ENCODE measurements at places on chromosomes 13 and 19.

DNA sequence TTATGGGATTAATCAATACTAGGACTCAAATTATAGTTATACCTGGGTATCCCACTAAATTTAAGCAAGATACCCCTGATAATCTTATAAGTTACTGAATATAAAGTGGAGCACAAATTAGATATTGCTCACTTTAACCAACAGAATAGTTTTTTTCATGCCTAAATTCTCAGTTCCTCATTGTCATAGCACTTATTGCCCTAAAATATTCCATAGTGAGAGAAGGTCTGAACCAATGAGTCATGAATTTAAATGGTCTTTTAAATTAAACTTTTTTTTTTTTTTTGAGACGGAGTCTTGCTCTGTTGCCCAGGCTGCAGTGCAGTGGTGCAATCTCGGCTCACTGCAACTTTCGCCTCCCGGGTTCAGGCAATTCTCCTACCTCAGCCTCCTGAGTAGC lies 42.4 kb downstream of the ZNF136 start:
- no peak for DNase-seq

- DNase-seq = no peak
Measured at GRCh38 chr13:46324976-46325375, 62.1 kb downstream of the RUBCNL start.

DNA sequence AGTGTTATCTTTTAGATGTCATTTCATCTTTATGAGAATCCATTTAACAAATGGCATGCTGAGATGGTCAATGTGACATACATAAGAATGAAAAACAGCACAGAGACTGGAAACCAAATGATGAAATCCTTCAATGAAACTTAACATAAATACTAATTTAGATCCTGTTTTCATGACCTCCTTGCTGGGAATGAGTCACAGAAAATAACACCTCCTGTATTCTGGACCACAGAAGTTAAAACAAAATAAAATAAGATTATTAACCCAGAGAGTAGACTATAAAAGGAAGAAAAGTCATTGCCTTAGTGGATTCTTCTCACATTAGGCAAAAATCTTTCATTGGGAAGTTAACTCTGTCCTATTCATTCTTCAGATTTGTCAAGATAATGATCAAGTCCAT lies 1.6 kb downstream of the DIAPH3 start:
- no peak for DNase-seq

- DNase-seq = no peak
Measured at GRCh38 chr19:30344446-30345425, 27.4 kb upstream of the ZNF536 start.

GRCh38 chr19:40464059-40465024 lies 1.2 kb downstream of the BLVRB start:
- DNase-seq = peak; percentile 99

DNA sequence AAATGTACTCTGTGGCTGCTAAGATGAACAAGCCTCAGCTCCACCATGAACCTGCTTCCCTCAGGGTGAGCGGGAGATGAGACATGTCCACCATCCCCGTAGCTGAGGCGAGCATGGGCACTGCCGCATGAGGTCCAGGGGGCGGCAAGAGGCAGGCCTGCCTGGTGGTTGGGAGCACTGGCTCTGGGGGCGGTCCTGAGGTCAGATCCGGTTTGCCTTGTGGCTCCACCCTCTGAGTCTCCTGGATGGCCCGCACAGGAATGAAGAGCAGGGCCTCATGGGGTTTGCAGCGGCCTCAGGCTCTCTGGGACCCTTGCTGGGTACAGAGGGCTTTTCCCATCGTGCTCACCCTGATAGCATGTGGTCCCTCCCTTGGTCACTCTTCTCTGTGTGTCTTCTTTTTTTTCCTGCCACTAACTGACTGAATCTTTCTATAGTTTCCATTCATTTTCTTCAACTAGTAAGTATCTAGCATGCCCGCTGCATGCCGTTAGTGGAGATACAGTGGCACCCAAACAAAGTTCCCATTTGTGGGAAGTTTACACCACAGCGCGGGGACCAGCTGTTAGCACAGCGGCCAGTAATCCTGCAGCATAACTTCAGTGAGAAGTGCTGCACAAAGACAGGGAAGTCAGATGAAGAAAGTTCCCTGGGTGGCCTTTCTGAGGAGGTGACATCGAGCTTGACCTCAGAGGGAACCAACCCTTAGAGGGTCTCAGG lies 37.3 kb downstream of the CAPN12 start:
- no peak for DNase-seq

DNA sequence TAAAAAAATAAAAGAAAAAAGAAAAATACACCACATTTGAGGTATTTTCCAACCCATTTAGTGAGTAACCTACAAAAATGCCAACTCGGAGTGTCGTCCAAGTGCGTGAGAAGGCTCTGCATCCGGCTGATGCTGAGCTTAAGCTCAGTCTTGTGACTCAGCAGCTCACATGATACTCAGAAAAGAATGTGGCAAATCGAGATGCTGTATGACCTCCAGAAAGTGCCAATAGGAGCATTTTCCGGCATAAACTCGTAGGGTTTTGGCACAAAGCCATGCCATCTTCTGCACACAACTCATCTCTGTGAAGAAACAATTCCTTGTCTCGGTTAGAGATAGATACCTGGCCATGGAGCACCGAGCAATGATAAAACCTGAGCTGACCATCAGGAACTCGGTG lies 58.5 kb downstream of the TRPM4 start:
- DNase-seq = no peak

DNA sequence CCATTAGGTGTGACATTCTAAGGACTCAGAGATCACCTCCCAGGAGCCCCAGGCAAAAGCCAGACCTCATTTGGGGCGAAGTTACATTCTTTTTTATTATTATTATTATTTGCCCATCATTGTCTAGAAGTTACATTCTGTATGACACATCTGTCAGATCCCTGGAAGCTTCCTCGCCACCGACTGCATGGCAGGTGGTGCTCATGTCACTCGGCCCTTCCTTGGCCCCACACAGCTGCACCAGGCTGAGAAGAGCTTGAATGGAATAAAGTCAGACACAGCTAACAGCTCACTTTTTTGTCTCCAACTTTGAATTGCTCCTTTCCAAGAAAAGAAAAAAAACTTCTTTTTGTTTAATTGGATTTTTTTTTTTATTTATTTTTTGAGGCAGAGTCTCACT lies 41.4 kb upstream of the LDLR start:
- no peak for DNase-seq

DNA sequence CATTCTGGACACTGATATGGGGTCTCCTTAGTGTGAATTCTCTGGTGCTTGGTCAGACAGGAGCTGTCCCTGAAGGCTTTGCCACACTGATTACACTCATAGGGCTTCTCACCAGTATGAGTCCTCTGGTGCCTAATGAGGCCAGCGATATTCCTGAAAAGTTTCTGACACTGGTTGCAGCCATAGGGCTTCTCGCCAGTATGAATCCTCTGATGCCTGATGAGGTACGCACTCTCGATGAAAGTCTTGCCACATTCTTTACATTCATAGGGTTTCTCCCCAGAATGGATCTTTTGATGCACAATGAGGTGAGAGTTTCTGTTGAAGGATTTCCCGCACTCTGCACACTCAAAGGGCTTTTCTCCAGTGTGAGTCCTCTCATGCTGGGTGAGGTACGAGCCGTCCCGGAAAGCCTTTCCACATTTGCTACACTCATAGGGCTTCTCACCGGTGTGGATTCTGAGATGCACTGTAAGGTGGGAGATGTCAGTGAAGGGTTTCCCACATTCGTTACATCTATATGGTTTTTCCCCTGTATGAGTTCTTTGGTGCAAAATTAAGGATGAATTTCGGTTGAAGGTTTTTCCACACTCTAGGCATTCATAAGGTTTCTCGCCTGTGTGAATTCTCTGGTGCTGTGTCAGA lies 22.4 kb downstream of the ZNF329 start:
- no peak for DNase-seq

DNA sequence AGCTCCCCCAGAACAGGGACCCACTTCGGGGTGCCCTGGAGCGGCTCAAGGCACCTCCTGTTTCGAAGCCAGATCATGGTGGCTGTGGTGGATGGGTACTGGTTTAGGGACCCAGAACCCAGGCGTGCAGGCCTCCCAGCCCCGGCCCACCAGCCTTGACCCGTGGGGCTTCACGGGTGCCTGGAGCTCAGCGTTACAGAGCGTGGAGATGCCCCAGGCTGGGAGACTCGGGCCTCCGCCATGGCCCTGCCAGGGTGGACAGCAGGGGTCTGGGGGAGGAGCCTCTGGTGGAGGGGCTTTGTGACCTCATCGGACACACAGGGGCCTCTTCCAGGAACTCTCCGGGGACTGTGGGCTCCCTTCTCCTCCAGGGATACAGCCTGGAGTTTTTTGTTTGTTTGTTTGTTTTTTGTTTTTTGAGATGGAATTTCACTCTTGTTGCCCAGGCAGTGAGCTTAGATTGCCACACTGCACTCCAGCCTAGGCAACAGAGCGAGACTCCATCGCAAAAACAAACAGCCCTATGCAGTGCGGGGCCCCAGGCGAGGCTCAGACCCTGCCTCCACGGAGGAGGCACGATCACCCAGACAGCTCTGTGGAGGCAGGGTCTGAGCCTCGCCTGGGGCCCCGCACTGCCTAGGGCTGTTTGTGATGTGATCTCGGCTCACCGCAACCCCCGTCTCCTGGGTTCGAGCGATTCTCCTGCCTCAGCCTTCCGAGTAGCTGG lies at the start of gene GARIN5B:
GARIN5B (minus strand) TSS at position 271 of the 727 bp plus-strand sequence; CDS start at position 77, 194 bp downstream.
- DNase-seq = no peak

DNA sequence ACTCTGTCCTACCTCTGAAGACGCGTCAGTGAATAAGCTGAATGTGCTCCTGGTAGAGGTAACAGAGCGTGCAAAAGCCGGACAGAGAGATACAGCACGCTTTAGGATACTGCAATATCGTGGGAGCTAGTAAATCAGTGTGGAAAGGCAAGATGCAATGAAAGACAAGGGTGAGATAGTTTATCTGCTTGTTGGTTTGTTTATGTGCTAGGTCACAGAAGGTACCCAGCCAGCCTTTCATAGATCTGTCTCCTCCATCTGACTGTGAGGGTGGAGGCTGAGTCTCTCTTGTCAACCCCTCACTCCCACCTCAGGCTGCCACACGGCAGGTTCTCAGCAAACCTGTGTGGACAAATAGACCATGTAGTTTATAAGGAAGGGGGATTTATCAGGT lies 904 bp upstream of the GIPC1 start:
- no peak for DNase-seq

DNA sequence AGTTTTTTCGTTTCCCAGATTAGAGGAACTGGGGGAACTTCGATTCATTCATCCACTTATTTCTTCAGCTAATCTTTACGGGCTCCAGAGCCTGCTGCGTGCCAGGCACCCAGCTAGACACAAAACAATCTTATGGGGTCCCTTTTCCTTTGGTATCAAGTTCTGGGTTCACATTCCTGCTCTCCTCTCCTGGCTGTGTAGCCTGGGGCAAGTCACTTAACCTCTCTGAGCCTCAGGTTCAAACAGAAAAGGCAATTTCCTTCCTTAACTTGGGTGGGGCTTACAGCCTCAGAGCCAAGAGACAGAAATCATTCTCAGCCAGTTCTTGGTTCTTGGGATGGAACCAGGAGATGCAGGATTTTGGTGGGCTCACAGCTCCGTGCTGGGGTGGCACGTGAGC lies 5.9 kb downstream of the SHD start:
- no peak for DNase-seq

DNA sequence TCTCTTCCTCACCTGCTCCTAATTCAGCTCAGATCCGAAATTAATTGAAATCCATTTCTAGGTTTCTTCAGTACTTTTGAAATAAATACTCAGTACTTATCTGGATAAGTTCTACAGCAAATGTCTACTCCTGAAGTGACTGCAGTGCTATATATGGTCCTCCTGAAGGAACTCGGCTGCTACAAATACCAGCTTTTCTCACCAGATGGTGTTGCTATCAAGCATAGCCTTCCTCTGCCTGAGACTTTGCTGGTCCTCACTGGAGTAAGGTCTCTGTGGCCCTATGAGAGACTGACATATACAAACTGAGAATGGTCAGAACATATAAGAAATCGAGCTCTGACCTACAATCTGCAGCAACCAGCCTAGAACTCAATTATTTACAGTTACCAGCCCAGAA lies 161.6 kb downstream of the NDFIP2 start:
- no peak for DNase-seq

- no peak for DNase-seq
Measured at GRCh38 chr19:46861691-46862502, 1.1 kb downstream of the ARHGAP35 start.

GRCh38 chr19:54918499-54918898 lies 12.6 kb downstream of the NCR1 start:
- DNase-seq = no peak

DNA sequence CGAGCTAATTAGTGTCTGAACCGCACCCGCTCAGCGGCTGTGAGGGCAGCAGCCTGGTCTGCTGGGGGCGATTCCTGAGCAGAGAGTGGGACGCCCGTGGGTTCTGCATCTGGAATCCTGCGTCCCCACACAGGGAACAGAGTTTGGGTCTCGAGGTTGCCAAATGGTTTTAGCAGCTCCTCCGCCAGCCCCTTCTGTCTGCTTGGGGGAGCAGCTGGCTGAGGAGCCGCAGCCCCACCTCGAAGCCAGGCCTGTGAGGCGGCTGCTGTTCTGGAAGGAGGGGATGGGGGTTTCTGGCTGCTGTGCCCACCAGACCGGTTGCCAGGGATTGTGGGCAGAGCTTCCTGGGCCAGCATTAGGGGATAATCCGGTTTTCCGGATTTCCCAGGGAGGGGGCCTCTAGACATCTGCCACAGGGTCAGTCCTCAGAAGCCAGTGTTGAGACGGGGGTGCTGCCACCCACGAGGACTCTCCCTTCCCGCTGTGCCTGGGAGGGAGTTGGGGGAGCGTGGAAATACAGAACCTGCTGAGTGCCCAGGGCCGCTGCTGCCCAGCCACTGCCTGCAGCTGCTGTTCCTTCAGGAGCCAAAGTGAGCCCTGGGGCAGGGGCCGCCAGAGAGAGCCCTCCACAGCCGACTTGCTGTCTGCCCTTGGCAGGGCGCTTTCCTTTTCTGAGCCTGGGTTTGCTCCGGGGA lies 2.0 kb downstream of the CDC34 start:
- DNase-seq = no peak

- DNase-seq = no peak
Measured at GRCh38 chr13:94090773-94091480, 388.6 kb downstream of the DCT start.

DNA sequence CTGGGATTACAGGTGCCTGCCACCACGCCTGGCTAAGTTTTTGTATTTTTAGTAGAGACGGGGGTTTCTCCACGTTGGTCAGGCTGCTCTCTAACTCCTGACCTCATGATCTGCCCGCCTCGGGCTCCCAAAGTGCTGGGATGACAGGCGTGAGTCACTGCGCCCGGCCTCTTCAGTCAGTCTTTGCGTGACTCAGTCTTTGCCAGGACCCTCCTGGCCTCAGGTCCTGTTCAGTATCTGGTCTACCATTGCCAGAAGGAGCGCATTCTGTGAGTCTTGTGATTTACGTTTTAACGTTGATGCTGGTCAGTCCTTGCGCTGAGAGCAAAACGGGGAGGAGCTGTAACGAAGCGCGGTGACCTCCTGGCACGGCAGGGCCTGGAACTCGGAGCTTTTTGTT lies 7.6 kb upstream of the HMG20B start:
- DNase-seq = no peak

GRCh38 chr13:107066355-107066754 lies 498.4 kb upstream of the ARGLU1 start:
- no peak for DNase-seq

- DNase-seq = peak; percentile 86
Measured at GRCh38 chr13:100088644-100089464, at the start of gene PCCA. Gene PCCA, plus strand, starts transcription at chr13:100089093. Its CDS starts 28 bp downstream, at chr13:100089121.
